ENCODE measurements at places on chromosomes 4 and X.

GRCh38 chr4:174522183-174523024, at the start of gene HPGD:
HPGD (minus strand) TSS chr4:174522488; CDS start chr4:174522451, 37 bp downstream.
- DNase-seq, result peak; percentile 13

- no peak for DNase-seq
Measured at GRCh38 chrX:39772057-39772832, 325.5 kb downstream of the BCOR start.

GRCh38 chrX:136525738-136526606, 6.0 kb upstream of the VGLL1 start:
- DNase-seq, result no peak

DNA sequence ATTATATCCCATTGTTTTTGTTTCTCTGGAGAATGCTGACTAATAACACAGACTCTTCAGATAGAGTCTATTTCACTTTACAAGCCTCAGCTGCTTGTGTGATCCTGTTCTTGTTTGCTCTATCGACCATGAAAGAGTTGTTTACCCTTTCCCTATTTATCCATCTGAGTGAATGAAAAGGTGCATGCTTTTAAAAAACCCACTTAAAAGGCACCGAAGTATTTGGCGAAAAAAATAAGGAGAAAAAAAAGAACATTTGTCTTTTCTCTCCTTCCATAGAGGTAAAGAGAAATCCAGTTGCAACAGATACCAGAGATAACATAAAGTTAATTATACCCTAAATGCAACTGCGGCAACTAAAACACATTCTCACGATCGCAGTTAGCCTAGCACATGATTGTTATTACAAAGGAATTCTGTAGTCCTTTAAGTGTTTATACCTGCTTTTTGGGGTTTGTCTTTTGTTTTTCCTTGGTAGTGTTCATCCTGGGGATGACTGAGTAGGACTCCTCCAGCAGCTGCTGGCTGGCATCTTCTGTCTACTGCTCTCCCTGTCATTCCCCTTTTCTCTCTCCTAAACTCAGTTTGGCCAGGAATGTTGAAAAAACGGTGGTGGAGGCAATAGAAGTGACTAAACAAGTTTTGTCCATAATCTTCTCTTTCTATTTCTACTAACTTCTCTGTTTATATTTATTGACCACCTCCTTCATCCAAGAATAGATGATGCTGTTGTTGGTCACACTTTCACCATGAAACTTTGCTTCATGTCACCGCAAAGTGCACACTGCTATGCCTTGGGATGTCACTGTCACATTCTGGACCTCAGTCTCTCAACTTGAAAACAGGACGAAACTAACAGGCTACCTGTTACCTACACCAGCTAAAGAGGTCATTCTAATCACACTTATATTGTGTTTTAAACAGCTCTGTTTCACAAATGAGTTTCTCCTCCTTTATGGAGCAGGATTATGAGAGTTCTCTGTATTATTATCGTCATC, 41.9 kb upstream of the FRAS1 start:
- DNase-seq, result no peak

All from memory B cell (primary cell).